ENCODE measurements at places on chromosomes 7 and 10.
A peak's percentile ranks its signal among the peaks of the same experiment; 100 is the strongest.

DNA sequence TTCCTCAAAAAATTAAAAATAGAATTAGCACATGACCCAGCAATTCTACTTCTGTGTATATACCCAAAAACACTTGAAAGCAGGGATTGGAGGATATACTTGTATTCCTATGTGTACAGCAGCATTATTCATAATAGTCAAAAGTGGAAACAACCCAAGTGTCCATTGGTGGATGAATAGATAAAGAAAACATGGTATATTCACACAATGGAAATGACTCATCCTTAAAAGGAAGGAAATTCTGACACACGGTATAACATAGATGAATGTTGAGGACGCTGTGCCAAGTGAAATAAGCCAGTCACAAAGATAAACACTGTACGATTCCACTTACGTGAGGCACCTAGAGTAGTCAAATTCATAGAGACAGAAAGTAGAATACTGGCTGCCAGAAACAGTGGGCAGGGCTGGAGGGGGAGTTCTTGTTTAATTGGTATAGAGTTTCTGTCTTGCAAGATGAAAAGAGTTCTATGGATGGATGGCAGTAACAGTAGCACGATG is 26.6 kb upstream of the KAT6B start:
- peak; percentile 17 for DNase-seq

DNA sequence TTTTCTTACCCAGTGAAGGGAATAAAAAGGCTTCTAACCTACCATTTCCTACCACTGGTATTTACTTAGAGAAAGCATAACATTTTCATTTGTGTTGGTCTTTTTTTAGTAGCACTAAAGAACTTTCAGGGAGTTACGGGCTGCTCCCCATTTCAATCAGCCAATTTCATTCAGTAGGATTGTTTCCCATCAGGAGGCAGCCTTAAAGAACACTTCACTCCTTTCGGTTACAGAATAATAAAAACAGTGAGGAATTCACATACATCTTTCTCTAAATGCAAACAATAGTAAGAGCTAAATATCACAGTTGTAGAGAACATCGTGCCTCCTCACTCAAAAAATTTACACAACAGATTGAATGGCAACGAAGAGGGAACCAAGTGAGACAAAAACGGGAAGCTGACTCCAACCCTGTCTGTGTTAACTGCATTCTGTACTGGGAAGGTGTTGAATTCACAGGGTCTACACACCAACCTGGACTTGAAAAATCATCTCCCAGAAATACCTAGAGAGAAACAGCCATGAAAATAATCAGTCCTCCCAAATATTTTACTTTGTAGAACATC is 55.5 kb upstream of the ABLIM1 start:
- DNase-seq: no peak

- no peak for DNase-seq
Measured at GRCh38 chr10:131435232-131435631, 123.7 kb upstream of the TCERG1L start.

GRCh38 chr10:84026821-84027257 is 112.5 kb upstream of the GHITM start:
- DNase-seq: peak; percentile 9

DNA sequence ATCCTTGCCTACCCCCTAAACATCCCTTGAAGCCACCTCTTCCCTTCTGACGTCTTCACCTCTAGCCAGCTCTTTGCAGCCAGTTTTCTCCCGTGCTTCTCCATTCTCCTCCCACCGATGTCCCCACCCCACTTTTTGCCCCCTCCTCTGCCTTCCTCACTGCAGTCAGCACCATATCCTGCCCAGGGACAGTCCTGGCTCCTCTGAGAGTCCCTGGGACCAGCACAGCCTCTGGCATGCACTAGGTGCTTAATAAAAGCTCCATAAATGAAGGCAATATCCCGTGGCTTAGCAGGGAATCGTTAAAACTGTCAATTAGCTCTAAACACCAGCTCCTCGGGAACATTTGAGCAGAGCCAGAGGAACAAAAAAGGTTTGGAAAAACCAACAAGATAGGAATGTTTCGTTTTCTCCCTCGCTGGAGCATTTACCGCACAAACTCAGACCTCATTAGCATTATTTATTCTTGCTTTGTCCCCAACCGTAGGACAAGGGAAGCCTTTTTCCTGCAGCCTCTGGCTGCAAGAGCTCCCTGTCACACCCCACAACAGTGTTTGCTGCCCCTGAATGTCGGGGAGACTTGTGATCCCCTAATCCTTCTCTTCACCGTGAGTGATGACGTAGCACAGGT is 16.1 kb downstream of the MYL10 start:
- no peak for DNase-seq

DNA sequence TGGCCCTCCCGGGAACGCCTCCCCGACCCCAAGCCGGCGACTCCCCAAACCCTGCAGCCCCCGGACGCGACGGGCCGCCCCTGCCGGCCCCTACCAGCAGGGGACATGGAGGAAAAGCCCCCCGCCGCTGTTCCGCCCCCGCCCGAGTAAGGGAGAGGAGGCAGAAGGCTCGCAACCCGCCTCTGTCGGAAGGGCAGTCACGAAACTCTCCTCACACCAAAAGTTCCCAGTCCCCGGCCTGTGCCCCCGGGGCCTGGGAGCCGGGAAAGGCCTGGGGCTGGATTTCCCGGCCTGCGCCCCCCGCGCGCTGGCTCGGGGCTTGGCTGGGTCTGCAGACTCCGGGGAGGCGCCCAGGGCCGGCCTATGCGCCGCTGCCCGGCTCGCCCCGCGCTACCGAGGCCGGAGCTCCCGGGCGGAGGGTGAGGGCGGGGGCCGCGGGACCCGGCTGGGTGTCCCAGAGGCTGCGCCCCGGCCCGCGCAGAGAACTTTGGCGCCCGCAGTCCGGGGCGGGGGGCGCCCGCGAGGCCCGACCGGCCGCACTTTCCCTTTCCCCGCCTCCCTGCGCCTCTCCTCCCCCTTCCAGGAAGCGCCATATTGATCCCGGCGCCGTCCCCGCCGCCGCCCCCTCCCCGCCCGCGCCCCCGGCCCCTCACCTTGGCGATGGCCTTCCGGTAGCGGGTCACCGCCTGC is 728 bp downstream of the PARD3 start:
- DNase-seq: peak; percentile 30

- DNase-seq: no peak
Measured at GRCh38 chr10:15541376-15541775, 170.3 kb upstream of the FAM171A1 start.

DNA sequence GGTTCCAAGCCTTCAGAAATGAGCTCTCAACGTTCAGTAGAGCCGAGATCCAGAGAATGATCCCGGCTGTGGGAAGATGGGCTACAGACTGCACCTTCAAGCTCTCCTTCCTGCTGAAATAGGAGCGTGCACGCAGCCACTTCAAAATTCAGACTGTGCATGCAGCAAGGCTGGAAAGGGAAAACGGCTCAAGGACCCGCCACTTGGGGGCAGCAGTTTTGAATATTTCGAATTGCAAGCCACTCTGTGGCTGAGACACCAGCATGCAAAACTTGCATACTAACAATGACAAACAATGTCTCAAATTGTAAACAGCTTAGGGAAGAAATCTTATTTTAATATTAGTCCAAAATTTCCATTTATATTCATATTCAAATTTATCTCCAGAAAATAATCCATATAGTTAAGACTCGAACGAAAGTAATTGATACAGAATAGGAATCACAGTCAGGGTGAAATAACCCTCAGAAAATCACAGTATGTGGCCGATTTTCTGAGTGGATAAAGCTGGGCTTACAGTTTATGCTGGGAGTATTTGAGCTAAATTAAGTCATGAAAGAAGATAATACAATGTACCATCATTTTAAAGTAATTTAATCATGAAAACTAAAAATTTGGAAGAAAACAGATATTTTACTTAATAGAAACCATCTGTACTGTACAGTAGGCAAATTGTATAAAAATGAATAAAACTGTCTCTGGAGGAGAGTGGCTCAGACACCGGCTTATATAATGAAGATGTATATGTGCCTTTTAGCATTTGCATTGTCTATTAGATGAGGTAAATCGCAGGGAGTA is 137.9 kb upstream of the MKI67 start:
- peak; percentile 48 for DNase-seq

DNA sequence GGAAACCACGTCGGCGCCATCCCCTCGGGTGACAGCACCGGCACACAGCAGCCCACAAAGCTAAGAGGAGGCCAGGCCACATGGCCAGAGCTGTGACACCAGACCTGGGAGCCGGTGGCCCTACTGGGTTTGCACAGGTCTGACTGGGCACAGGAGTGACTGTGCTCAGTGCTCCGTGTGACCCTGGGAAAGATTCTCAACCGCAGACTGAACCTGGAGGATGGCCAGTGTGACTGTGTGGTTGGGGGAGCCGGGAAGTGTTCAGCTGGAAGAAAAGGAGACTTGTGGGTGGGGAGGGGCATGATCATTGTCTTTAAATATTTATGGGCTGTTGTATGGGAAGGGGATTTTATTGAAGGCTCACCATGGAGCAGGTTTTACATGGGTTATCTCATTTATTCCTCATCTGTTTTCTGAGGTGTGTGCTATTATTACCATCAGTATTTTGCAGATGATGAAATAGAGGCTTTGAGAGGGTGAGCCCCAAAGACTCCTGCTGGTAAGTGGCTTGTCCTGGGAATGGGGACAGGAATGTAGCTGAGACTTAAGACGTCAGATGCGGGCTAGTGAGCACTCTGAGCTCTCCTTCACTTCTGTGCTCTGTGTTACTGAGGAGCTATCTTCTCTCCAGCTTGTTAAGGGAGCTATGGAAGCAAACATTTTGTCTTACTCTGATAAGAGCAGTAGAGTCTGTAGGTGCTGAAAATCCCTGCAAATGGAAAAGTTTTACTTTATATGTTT is 127.5 kb downstream of the TMEM178B start:
- no peak for DNase-seq

GRCh38 chr10:100551196-100551595 is 15.5 kb downstream of the HIF1AN start:
- DNase-seq: no peak

DNA sequence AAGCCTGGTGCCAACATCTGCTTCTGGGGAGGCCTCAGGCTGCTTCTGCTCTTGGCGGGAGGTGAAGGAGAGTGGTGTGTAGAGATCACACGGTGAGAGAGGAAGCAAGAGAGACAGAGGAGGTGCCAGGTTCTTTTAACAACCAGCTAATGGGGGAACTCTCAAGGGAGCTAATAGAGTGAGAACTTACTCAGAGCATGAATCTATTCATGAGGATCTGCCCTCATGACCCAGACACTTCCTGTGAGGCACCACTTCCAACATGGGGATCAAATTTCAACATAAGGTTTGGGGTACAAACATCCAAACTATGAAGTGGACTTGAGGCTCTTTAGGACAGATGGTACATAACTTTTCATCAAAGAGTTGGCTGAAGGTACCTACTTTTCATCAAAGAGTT is 5.1 kb upstream of the ZNF32 start:
- DNase-seq: peak; percentile 57

- DNase-seq: peak; percentile 1
Measured at GRCh38 chr10:109676703-109677102, 246.6 kb downstream of the XPNPEP1 start.

DNA sequence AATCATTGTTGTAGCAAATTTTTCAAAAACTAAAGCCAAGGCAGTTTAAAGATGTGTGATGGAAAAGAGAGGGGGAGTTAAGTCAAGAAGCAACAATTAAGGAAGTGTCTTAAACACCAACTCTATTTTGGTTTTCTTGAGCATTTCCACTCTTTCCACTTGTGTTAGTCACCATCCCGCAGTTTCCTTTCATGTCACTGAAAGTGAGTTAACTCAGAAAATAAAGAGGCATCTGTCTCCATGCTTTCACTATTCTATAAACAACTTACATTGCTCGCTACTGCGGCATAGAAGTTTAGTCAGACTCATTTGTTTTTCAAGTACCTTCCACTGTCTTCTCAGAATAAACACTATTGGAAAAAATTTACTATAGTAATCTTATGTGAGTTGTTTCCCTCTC is 284.9 kb upstream of the SEMA3D start:
- DNase-seq: peak; percentile 44

- no peak for DNase-seq
Measured at GRCh38 chr10:7015457-7015856, 395.4 kb downstream of the SFMBT2 start.

- DNase-seq: peak; percentile 39
Measured at GRCh38 chr7:134186027-134186426, 58.9 kb downstream of the LRGUK start.

GRCh38 chr7:5354460-5355232 is 69.0 kb downstream of the TNRC18 start:
- DNase-seq: peak; percentile 64

DNA sequence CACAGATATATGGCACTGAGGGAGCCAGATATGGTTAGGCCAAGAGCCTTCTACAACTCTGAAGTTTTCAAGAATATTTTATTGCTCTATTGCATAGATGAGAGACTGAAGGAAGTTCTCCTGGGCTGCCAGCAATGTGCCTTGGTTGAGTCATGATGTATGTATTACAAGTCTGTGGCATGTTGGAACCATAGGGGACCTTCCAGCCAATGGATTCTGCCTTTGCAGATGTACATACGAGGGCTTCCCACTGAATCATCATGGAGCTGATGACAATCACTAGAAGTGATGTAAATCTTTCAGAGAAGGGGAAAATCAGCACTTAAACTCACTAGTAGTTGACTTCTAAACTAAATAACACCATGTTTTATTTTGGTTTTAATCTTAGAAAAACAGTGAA is 419.5 kb downstream of the PHTF2 start:
- DNase-seq: peak; percentile 44

DNA sequence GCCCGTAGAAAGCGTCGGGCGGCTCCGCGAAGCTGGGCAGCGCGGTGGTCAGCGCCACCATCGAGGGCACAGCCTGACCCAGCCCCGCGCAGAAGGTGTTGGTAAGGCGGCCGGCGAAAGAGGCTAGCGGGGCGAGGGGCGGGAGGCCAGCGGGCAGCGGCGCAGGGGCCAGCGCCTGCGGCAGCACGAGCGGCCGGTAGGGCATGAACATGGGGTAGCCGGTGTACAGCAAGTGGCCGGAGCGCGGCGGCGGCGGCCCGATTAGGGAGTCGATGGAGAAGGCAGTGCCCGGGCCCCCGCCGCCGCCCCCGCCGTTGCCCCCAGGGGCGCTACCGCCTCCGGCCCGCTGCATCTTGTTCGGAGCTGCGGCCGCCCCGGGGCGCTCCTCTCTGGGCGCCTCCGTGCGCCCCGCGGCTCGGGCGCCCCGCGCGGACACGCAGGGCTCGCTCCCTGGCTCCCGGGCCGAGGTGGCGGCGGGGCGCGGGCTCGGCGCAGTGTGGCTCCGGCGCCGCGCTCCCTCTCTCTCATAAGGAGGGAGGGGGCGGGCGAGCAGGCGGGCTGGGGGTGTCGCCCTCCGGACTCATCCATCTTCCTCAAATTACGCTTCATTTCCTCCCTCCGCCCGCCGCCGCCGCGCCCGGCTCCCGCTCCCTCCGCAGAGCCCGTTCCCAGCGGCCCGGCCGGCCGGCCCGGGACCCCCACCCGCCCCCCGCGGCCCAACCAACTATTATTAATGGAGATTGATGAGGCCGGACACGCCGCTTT is at the start of gene GBX1:
Gene GBX1, minus strand, starts transcription at position 498 of the 765 bp plus-strand sequence. Its CDS starts 146 bp downstream, at position 352.
- no peak for DNase-seq

DNA sequence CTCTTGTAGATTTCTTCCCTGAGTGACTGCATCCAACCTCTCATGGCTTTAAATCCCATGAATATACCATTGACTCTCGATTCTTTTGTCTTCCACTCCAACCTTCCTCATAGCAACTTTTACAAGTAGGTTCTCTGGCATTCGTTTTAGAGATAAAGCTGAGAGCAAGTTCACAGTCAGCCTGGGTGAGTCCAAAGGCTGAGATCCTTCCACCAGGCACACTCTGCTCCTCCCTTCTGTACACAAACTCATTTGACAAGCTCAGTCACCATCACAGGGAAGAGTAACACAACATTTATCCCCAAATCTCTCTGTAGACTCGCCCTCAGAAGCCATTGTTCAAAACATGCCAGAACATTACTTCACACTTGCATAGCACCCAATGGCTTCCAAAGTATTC is 10.9 kb downstream of the CTTNBP2 start:
- DNase-seq: no peak

GRCh38 chr10:22683140-22683389 is 31.3 kb downstream of the PIP4K2A start:
- DNase-seq: no peak
